Activated CD4-positive, alpha-beta T cell treated with anti-CD3 and anti-CD28 coated beads, Interleukin-2, amount 10 ng/mL, durations not matched to agents 7 days and 5 days (primary cell): ENCODE measurements at places on chromosomes 2 and 18. TPM values are rescaled to one million over a fixed set of nuclear protein-coding genes. Genes with fewer than 3 reads are reported as not detected.

PAX3 gene
- total RNA-seq: not detected

DNER gene
- total RNA-seq: not detected

HOXD13 gene
- total RNA-seq: not detected

TPGS2 gene
- 125 TPM for total RNA-seq

LINC00305 gene
- total RNA-seq: not detected

MYO7B gene
- 0.60 TPM for total RNA-seq

PGAP1 gene
- 39.0 TPM for total RNA-seq

ERFE gene
- not detected for total RNA-seq

METAP1D gene
- 5.5 TPM for total RNA-seq

SP5 gene
- not detected for total RNA-seq

EPB41L3 gene
- 13.7 TPM for total RNA-seq

GCG gene
- not detected for total RNA-seq

UGT1A5 gene
- total RNA-seq: not detected

DSG1 gene
- not detected for total RNA-seq

CD8B2 gene
- total RNA-seq: not detected

SERPINB2 gene
- not detected for total RNA-seq

BMP10 gene
- not detected for total RNA-seq

NDUFV2 gene
- 177 TPM for total RNA-seq

NCKAP5 gene
- not detected for total RNA-seq

SKOR2 gene
- total RNA-seq: not detected

SLC9A2 gene
- not detected for total RNA-seq

ELOA2 gene
- total RNA-seq: not detected

CNTNAP5 gene
- not detected for total RNA-seq

GCA gene
- 11.8 TPM for total RNA-seq

CCNYL1 gene
- total RNA-seq: 5.1 TPM

ZNF519 gene
- 16.1 TPM for total RNA-seq

ARHGEF4 gene
- 0.47 TPM for total RNA-seq

CD207 gene
- not detected for total RNA-seq

CNGA3 gene
- total RNA-seq: not detected

SPATS2L gene
- total RNA-seq: 53.9 TPM

TUBB8B gene
- not detected for total RNA-seq

SLC39A6 gene
- 20.1 TPM for total RNA-seq

NEU2 gene
- total RNA-seq: not detected

B3GNT7 gene
- total RNA-seq: not detected

REG1B gene
- total RNA-seq: not detected

LRRC30 gene
- not detected for total RNA-seq

WDR12 gene
- 51.4 TPM for total RNA-seq

PRKAG3 gene
- total RNA-seq: not detected

FOXI3 gene
- not detected for total RNA-seq

IL36G gene
- total RNA-seq: not detected

ASTL gene
- not detected for total RNA-seq

DPYSL5 gene
- total RNA-seq: not detected
